Neural crest cell (in vitro differentiated cells): ENCODE measurements at places on chromosomes 7 and 10. TPM values are rescaled to one million over a fixed set of nuclear protein-coding genes. Genes with fewer than 3 reads are reported as not detected.

PTPRN2 gene
- 30.9 and 32.2 TPM in 2 replicates for total RNA-seq

INMT gene
- total RNA-seq: 0.34 and 0.77 TPM in 2 replicates

DNA sequence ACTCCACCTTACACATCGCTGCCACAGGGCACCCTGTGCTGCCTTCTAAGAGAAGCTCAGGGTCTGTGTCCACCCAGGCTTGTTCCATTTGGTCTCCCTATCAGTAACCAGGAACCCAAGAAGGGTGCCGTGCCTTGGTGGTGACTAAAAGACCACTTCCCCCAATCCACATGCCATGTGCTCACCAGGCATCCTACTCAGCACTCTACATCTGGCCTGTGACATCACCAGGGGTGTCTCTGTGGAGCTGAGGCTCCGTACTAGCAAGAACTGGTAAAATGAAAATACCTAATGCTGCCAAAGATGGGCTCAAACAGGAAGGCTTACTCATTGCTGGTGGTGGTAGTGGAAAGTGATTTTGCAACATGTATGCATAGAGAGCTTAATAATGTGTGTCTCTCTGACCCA, 19.0 kb upstream of the C10orf71 start:
- H3K4me3 ChIP-seq: no peak overlapping the region
- H3K27me3 ChIP-seq: no peaks in the 10 kb centered on the region
- no peak for DNase-seq
- H3K27ac ChIP-seq: no peak overlapping the region
- H3K36me3 ChIP-seq: no peaks in the 10 kb centered on the region

PRSS1 gene
- total RNA-seq: not detected in 2 replicates

- H3K27me3 ChIP-seq: peaks cover 63% of the 10 kb centered on the region
- H3K27ac ChIP-seq: no peak overlapping the region
- no peak overlapping the region for H3K4me3 ChIP-seq
- H3K4me1 ChIP-seq: peaks cover 25% of the 10 kb centered on the region
- no peak for DNase-seq
These were observed 170.7 kb upstream of the PPP2R2D start for GRCh38 chr10:131729938-131730660.

DNA sequence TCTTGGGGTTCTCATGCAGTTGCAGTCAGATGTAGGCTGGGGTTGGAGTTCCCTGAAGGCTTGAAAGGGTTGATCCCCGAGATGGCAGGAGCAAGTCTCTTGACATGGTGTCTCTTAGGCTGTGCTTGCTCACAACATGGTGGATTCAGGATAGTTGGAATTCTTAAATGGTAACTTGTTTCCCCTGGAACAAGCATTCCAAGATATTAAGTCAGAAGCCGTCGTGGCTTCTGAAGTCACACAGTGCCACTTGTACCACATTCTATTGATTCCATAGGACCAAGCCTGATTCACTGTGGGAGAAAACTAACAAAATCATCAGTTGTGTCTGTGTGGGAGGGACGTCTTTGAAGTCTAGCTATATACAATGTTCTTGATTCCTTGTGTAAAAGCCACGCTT, 3.5 kb upstream of the SLC35B4 start:
- peaks cover 35% of the 10 kb centered on the region for H3K27me3 ChIP-seq
- H3K4me3 ChIP-seq: peak overlapping the region; percentile 13
- no peak for DNase-seq
- H3K36me3 ChIP-seq: no peaks in the 10 kb centered on the region

MUC12 gene
- total RNA-seq: 4.9 and 7.8 TPM in 2 replicates

- no peak overlapping the region for H3K4me3 ChIP-seq
- H3K4me1 ChIP-seq: peaks cover 43% of the 10 kb centered on the region
These were observed 28.5 kb downstream of the PPP2R2D start for GRCh38 chr10:131929122-131929845.

- peak overlapping the region; percentile 1 for H3K4me3 ChIP-seq
- no peaks in the 10 kb centered on the region for H3K27me3 ChIP-seq
These were observed 14.5 kb downstream of the PSAP start for GRCh38 chr10:71836596-71836974.

- DNase-seq: no peak
- H3K4me3 ChIP-seq: no peak overlapping the region
- no peaks in the 10 kb centered on the region for H3K36me3 ChIP-seq
- H3K4me1 ChIP-seq: peaks cover 6% of the 10 kb centered on the region
- H3K27ac ChIP-seq: no peak overlapping the region
These were observed 51.3 kb upstream of the WDR11 start for GRCh38 chr10:120799849-120800248.

HOXA1 gene
- 3.5 and 3.6 TPM in 2 replicates for total RNA-seq

EVX1 gene
- total RNA-seq: 0.79 and 0.80 TPM in 2 replicates

GRK5 gene
- 13.5 and 13.9 TPM in 2 replicates for total RNA-seq

- no peaks in the 10 kb centered on the region for H3K27me3 ChIP-seq
- peaks cover 40% of the 10 kb centered on the region for H3K4me1 ChIP-seq
- H3K4me3 ChIP-seq: no peak overlapping the region
- DNase-seq: no peak
These were observed 246.1 kb downstream of the TNS3 start for GRCh38 chr7:47335557-47336471.

DNA sequence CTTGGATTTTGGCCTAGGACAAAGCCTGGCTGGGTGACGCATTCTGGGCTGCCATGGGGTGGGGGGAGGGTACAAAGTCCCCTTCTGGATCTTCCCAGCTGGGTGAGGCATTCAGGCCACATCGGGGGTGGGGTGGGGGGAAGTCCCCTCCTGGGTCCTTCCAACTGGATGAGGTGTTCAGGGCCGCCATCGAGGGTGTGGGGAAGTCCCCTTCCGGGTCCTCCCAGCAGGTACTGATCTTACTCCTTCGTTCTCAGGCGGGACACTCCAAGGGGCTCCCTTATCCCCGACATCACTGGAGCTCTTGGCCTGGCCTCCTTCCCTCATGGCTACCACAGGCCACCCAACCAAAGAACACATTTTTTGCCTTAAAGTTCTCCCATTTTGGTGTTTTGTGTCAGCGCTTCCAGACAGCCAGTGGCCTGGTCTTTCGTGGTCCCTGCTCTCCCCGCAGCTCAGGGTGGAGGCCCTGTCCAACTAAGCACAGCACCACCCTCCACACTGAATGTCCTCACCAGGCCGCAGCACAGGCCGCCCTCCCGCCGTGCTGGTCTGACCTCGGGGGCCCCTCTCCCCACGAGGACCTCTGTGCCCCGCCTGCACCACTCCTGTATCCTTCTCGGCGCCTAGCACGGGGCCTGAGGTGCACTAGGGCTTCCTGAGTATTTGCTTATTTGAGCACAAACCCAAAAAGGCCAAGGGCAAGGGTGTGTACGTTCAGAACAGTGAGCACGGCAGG, 38.5 kb downstream of the EN2 start:
- no peak for DNase-seq
- peak overlapping the region; percentile 61 for H3K27ac ChIP-seq
- peaks cover 24% of the 10 kb centered on the region for H3K4me1 ChIP-seq
- no peak overlapping the region for H3K4me3 ChIP-seq
- H3K27me3 ChIP-seq: peaks cover 45% of the 10 kb centered on the region

SYT15B gene
- total RNA-seq: 0.12 and 0.16 TPM in 2 replicates

MTPN gene
- 114 and 117 TPM in 2 replicates for total RNA-seq

INPP5A gene
- total RNA-seq: 34.8 and 35.4 TPM in 2 replicates

DNA sequence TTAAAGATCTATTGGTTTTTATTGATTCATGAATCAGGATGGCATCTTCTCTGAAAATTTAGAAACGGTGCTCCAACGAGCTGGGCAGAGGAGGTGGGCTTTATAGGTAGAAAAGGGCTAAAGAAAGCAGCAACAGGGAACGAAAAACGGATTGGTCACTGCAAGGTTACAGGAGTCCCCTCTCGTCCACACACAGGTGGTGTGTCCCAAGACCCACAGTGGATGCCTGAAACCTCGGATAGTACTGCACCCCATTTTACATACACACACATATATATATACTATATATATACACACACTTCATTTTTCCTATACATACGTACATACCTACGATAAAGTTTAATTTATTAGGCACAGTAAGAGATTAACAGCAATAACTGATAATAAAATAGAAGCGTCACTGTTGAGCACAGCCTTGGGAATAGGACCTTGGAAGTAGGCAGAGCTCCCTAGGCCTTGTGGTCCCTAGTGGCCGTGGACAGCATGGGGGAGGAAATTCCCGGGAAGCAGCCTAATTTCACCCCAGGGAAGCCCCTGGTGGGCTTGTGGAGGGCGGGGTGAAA, 737 bp upstream of the NUB1 start:
- H3K36me3 ChIP-seq: no peaks in the 10 kb centered on the region
- peak overlapping the region; percentile 86 for H3K4me3 ChIP-seq
- DNase-seq: no peak
- no peak overlapping the region for H3K27ac ChIP-seq
- peaks cover 11% of the 10 kb centered on the region for H3K27me3 ChIP-seq

- no peak for DNase-seq
- no peaks in the 10 kb centered on the region for H3K27me3 ChIP-seq
- peaks cover 26% of the 10 kb centered on the region for H3K36me3 ChIP-seq
- no peak overlapping the region for H3K27ac ChIP-seq
- H3K4me3 ChIP-seq: no peak overlapping the region
These were observed 267.7 kb downstream of the MAD1L1 start for GRCh38 chr7:1964913-1965578.

HGF gene
- 0.05 and 0.14 TPM in 2 replicates for total RNA-seq

PDE6C gene
- not detected in 2 replicates for total RNA-seq

GRCh38 chr7:157310676-157311185, 26.1 kb upstream of the DNAJB6 start:
- peaks cover 12% of the 10 kb centered on the region for H3K4me1 ChIP-seq
- peak overlapping the region; percentile 19 for H3K4me3 ChIP-seq
- peak overlapping the region; percentile 71 for H3K27ac ChIP-seq
- H3K36me3 ChIP-seq: no peaks in the 10 kb centered on the region

UPK3BL2 gene
- 6.7 and 8.6 TPM in 2 replicates for total RNA-seq

PTPRE gene
- 1.8 and 2.3 TPM in 2 replicates for total RNA-seq

- no peaks in the 10 kb centered on the region for H3K27me3 ChIP-seq
- no peaks in the 10 kb centered on the region for H3K36me3 ChIP-seq
- peaks cover 5% of the 10 kb centered on the region for H3K4me1 ChIP-seq
These were observed 74.8 kb downstream of the GPR37 start for GRCh38 chr7:124690840-124691239.

CCL26 gene
- total RNA-seq: not detected in 2 replicates

DNA sequence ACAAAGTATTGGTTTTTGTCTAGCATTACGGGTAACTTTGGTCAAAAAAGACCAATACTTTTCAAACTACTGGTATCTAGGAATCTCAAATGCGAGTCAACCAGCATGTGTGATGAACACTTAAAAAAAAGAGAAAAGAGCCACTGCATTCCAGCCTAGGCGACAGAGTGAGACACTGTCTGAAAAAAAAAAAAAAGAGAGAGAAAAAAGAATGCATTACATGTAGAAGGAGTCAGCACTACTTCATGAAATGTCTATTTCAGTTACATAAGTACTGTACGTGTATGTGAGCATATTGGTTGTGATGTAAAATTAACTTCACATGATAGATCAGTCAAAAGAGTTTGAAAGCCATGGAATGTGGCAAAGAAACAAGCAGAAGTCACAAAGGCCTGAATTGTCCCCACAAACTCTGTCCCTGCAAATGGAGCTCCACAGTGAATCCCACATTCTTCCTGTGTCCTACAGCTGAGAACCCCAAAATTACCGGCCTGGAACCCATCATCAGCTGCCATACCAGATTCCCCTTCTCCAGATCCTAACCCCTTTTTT, 1.6 kb downstream of the DENND11 start:
- DNase-seq: no peak
- H3K27me3 ChIP-seq: peaks cover 33% of the 10 kb centered on the region
- H3K27ac ChIP-seq: peak overlapping the region; percentile 79
- H3K36me3 ChIP-seq: no peaks in the 10 kb centered on the region
- H3K4me3 ChIP-seq: peak overlapping the region; percentile 91
- peaks cover 26% of the 10 kb centered on the region for H3K4me1 ChIP-seq

GRCh38 chr7:122887198-122887597, 938 bp upstream of the CADPS2 start:
- H3K4me1 ChIP-seq: peaks cover 15% of the 10 kb centered on the region
- H3K27me3 ChIP-seq: peaks cover 56% of the 10 kb centered on the region
- H3K27ac ChIP-seq: no peak overlapping the region
- peak; percentile 41 for DNase-seq
- peak overlapping the region; percentile 94 for H3K4me3 ChIP-seq
- no peaks in the 10 kb centered on the region for H3K36me3 ChIP-seq

DNA sequence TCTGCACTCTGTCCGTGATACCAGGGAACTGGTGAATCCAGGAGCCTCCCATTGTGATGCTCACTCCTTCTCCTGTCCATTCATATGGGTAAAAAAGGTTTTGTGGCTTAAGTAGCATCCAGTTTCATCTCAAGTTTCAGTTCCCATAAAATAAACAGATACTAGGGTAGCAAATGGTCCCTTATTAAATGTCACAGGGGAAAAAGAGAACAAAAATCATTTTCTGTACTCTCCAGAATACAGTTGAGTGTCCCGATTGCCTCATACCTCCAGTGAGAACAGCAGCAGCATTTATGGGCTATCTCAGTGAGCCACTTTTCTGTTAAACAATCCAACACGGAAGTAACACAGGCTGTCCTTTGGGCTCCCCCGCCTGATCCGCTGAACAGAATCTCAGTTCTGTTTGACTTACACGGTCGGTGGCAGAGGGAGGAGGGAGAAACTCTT, 179.6 kb downstream of the CELF2 start:
- H3K27ac ChIP-seq: peak overlapping the region; percentile 32
- H3K4me1 ChIP-seq: peaks cover 37% of the 10 kb centered on the region
- H3K36me3 ChIP-seq: peaks cover 38% of the 10 kb centered on the region
- no peaks in the 10 kb centered on the region for H3K27me3 ChIP-seq
- DNase-seq: no peak
- no peak overlapping the region for H3K4me3 ChIP-seq

CALML3 gene
- total RNA-seq: not detected in 2 replicates

GRCh38 chr10:132981173-132981555, 38.8 kb upstream of the CFAP46 start:
- no peak overlapping the region for H3K4me3 ChIP-seq
- H3K4me1 ChIP-seq: no peaks in the 10 kb centered on the region
- no peak overlapping the region for H3K27ac ChIP-seq
- peaks cover 20% of the 10 kb centered on the region for H3K27me3 ChIP-seq
- H3K36me3 ChIP-seq: no peaks in the 10 kb centered on the region
- no peak for DNase-seq

DNA sequence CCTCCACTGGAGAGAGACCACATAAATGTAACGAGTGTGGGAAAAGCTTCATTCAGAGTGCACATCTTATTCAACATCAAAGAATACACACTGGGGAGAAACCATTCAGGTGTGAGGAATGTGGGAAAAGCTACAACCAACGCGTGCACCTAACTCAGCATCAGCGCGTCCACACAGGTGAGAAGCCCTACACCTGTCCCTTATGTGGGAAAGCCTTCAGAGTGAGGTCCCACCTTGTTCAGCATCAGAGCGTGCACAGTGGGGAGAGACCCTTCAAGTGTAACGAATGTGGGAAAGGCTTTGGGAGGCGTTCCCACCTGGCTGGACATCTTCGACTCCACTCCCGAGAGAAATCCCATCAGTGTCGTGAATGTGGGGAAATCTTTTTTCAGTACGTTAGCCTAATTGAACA, 20.6 kb downstream of the FAM200A start:
- peaks cover 76% of the 10 kb centered on the region for H3K36me3 ChIP-seq
- H3K4me3 ChIP-seq: no peak overlapping the region
- no peak for DNase-seq
- H3K4me1 ChIP-seq: no peaks in the 10 kb centered on the region
- no peaks in the 10 kb centered on the region for H3K27me3 ChIP-seq

- peak overlapping the region; percentile 97 for H3K27ac ChIP-seq
- H3K36me3 ChIP-seq: no peaks in the 10 kb centered on the region
- H3K4me3 ChIP-seq: peak overlapping the region; percentile 8
- no peaks in the 10 kb centered on the region for H3K27me3 ChIP-seq
These were observed 78.0 kb downstream of the COL13A1 start for GRCh38 chr10:69879634-69880257.

GRCh38 chr10:74880041-74880440, 53.6 kb downstream of the KAT6B start:
- H3K27ac ChIP-seq: no peak overlapping the region
- H3K27me3 ChIP-seq: no peaks in the 10 kb centered on the region
- H3K4me3 ChIP-seq: no peak overlapping the region
- peaks cover 10% of the 10 kb centered on the region for H3K4me1 ChIP-seq
- no peaks in the 10 kb centered on the region for H3K36me3 ChIP-seq
